ENCODE measurements at places on chromosomes 4 and X.

DNA sequence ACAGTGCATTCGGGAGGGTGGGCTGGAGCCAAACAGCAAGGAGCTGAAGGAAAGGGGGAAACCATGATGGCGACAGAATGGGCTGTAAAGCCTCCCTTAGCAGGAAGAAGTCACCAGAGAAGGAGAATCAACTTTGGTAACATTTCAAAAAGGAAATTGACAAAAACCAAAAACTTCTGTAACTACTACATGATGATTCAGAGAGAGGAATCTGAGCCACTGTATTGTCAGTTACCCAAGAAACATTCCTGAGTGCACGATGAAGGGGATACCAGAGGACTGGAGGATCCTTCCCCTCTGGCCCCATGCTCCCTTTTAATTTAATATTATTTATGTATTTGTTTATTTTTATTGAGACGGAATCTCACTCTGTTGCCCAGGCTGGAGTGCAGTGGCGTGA lies 26.3 kb downstream of the PDHA1 start:
- DNase-seq, result peak; percentile 52

- no peak for DNase-seq
Measured at GRCh38 chr4:518569-519083, 19.6 kb downstream of the PIGG start.

GRCh38 chr4:833731-834367 lies 7.9 kb upstream of the CPLX1 start:
- no peak for DNase-seq

- DNase-seq, result no peak
Measured at GRCh38 chr4:175772170-175772705, 39.8 kb downstream of the GPM6A start.

GRCh38 chr4:5845035-5845905 lies 47.6 kb downstream of the CRMP1 start:
- no peak for DNase-seq

DNA sequence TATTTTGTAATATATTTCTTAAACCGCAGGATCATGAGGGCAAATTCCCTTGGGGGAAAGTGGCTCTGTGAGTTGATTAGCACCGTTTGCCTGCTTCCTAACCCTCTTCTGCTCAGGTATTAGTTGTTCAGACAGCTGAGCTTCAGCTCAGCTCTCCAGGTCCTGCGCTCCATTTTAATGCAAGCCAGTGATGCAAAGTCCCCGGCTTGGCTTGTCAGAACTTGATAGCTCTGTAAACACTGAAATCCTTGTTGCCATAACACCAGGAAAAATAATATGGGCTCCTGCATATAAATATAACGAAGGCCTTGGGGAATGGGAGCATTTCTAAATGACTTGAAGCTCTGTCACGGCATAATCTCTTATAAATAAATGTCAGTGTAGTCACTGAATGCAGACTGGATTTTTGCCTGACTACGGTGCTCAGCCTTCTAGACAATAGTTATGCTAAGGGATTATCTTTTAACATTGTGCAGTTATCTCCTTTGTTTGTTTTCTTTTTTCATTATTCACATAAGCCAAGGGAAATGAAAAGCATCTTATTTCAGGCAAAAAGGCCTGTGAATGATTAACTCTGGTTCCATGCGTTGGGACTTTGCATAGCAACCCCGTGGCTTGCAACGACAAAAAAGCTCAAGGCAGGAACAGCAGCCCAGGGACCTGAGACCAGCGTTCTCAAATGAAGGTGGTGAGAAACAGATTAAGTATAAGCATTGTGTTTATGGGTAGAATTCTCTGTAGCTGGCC lies 253.2 kb downstream of the SPRY1 start:
- DNase-seq, result peak; percentile 37

GRCh38 chr4:61129971-61130370 lies 70.2 kb upstream of the ADGRL3 start:
- no peak for DNase-seq

DNA sequence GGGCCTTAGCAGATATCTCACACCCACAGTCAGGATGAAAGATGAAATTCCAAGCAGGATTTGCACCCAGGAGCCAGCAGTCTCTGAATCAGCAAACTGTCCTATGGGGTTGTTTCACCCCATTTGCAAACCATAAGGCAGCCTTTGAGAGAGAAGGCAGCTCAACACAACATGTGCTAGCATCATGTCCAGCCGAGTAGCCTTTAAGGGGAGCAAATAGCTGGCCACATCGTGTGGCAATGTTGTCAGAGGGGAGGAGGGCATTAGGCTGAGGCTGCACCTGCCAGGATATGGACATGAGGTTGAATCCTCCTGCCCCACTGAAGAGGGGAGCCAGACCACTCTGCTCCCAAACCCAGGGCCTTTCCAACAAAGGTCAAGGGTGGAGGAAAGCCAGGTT lies 20.6 kb upstream of the PJA1 start:
- no peak for DNase-seq

- DNase-seq, result no peak
Measured at GRCh38 chr4:14100349-14100748, 472.8 kb upstream of the BOD1L1 start.

DNA sequence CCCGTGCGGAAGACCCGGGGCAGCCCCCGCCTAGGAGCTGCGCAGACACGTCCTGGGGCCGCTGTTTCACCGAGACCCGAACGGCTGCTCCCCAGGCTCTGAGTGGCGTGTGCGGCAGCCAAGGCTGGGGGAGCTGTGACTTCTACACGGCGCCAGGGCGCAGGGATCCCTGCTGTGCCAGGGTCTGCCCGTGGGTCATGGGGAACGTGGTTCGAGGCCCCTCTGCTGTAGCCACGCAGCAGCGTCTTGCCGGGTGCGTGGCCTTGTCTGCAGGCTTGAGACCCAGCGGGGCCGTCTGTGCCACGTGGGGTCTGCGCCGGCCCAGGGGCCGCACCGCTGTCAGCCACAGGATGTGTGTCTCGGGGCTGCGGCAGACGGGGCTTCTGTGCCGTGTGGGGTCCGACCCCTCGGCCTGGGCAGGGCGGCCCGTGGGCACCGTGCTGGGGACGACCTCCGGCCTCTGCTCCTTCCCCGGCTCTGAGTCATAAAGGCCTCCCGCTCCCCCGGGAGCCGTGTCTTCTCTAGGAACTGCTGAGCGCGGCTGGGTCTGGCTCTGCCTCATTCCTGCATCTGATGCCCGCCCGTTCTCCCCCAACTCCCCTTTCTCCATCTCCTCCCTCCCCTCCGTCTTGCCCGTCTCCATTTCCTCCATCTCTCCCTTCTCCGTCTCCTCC lies 12.7 kb upstream of the GTPBP6 start:
- DNase-seq, result peak; percentile 42

GRCh38 chr4:86972997-86973396 lies 38.2 kb downstream of the AFF1 start:
- no peak for DNase-seq

DNA sequence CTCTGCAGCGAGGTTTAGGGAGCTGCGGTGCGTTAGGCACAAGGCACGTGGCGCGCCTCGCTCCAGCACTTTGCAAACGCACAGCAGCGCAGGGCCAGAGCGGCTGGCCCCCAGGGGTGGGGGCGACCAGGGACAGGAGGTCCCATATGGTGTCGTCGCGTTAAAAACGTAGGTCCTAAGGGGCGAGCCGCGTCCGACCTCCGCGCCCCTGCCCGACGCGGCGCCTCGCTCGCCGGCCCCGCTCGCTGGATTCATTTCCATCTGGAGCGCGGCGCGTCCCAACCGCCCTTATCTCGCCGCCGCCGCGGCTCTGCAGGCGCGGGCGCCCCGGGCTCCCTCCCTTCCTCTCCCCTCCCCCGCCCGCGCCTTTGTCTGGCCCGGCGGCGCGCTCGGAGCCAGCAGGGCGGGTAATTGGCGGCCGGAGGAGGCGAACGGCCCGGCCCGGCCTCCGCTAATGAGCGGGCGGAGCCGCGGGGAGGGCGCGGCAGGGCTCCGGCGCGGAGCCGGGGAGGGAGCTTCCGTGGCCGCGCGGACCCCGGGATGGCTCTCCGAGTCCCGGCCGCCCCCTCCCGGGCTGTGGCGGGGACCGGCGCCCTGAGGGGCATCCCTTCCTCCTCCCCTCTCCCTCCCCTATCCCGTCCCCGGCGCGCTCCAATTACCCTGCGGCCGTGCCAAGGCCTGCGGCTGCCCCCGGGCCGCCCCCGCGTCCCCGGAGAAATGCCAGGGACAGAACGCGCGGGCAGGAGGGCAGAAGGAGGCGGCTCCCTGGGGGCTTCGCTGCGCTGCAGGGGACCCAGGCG lies 409.0 kb downstream of the BCOR start:
- peak; percentile 56 for DNase-seq

GRCh38 chrX:134948333-134949241 lies 42.2 kb upstream of the SMIM10 start:
- DNase-seq, result peak; percentile 49

- peak; percentile 71 for DNase-seq
Measured at GRCh38 chr4:55554453-55555030, 7.8 kb upstream of the CLOCK start.

GRCh38 chrX:130770615-130771014 lies 132.4 kb downstream of the ENOX2 start:
- peak; percentile 73 for DNase-seq

DNA sequence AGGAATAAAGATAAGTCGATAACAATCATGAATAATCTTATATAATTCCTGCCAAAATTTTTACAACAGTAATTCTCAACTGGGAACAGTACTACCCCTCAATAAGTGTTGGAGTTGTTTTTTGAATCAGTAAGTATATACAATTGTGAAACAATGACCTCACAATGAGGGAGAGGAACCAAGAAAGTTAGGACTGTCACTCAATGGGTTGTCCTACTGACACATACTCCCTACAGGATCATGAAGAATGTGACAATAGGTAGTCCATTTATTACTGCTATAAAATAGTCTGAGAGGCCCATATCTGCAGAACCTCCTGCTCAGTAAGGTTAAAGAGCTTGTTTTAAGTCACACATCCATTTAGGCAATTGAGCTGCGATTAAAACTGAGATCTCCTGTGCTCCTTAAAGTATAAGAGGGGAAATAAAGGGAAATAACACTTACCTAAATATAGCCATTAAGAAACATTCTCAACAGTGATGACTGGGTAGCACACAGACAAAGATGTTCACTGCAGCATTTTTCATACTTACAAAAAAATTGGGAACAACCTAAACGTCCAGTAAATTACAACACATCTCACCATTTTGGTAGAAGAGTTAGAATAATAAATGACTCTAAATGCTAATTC lies 26.2 kb downstream of the FBXW7 start:
- no peak for DNase-seq

DNA sequence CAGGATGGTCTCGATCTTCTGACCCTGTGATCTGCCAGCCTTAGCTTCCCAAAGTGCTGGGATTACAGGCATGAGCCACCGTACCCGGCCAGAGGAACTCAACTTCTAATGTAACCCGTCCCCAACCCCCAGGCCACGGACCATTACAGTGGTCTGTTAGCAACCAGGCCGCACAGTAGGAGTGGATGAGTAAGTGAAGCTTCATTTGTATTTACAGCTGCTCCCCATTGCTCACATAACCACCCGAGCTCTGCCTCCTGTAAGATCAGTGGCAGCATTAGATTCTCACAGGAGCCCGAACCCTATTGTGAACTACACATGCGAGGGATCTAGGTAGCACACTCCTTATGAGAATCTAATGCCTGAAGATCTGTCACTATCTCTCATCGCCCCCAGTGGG lies 119.6 kb downstream of the SHROOM3 start:
- DNase-seq, result no peak

DNA sequence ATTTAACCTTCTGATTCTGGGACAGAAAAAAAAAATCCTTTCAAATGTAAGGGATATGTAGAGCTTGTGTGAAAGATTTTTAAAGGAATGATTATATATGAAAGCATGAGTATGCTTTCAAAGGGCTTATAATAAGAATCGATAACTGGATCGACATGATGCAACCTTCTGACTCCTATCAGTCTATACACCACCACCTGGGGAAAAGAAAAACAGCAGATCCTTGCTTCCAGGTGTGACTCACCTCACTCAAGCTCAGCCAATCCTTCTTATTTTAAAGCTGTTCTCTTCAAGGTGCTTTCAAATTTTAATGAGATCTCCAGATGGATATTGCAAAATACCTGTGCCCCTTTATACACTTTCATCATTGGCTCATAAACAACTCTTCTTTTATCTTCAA lies 102.1 kb upstream of the EDNRA start:
- no peak for DNase-seq

GRCh38 chrX:112967903-112968302 lies 127.3 kb upstream of the AMOT start:
- DNase-seq, result no peak

DNA sequence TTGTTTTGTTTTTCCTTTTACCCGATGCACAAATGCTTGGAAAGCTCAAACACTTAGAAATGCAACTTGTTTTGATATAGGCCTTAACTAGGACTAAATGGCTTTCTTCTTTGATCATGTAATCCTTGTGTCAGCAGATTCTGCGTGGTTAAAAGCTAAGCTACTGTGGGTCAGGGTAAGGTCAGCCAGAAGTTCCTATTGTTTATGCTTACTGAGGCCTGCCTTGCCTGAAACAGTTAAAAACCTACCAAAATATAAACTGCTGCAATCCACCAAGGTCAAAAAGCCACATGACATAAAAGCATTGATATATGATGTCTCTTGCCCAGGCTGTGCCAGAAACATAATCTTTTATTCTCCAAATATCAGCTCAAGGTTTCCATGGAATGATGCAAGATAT lies 223.4 kb downstream of the FAM47B start:
- DNase-seq, result no peak

GRCh38 chrX:65633826-65634225 lies 33.6 kb upstream of the MSN start:
- DNase-seq, result no peak

DNA sequence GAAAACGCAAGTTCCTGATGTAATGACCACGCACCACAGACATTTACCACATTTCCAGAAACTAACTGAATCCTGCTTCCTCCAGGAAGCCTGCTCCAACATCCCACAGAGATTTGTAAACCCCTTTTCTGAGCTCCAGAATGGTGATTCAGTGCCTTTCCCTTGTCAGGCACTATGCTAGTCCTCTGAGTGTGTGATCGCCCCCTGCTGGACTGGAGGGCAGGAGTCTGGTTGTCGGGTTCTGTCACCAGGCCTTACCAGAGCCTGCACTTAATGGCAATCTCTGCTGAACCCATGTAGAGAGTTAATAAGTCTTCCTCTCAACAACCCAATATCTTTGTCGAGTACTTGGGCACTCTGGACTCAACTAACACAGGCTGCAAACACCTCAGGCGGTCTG lies 14.5 kb upstream of the KDM5C start:
- no peak for DNase-seq

GRCh38 chrX:100072336-100072735 lies 337.7 kb downstream of the PCDH19 start:
- no peak for DNase-seq

GRCh38 chrX:16796298-16796697 lies 10.0 kb downstream of the TXLNG start:
- no peak for DNase-seq

GRCh38 chr4:7213807-7214206 lies 21.5 kb downstream of the SORCS2 start:
- no peak for DNase-seq

GRCh38 chr4:101992446-101992845 lies 201.9 kb downstream of the BANK1 start:
- no peak for DNase-seq

GRCh38 chr4:124804041-124804440 lies 91.5 kb upstream of the ANKRD50 start:
- DNase-seq, result no peak
